ENCODE measurements at places on chromosomes 1 and 21. TPM values are rescaled to one million over a fixed set of nuclear protein-coding genes. Genes with fewer than 3 reads are reported as not detected.
A peak's percentile ranks its signal among the peaks of the same experiment; 100 is the strongest.

DNA sequence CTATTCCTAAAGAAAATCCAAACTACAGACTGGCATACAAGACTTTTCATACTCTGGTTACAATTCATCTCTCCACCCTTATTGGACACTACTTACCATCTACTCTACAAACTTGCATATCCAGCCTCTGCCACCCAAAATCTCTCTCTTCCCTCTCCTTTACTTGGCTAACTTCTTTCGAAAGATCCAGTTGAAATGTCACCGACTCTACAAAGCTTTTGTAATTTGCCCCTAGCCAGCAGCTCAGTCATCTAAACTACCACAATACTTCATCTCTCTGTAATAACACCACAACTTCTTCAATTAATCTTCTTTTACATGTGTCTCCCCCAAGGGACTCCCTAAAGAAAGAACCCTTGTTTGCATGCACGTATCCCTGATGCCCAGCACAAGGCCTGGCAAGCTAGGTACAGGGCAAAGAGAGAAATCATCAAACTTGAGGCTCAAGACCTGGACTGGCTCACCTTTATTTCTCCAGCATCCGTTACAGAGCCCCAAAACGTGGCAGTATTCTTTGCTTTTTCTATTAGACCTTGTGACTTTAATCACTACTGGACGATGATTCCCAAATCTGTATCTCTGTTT, 2.7 kb downstream of the ZBTB21 start:
- no peak for DNase-seq
- H3K36me3 ChIP-seq: peaks cover 3% of the 10 kb centered on the region
- no peaks in the 10 kb centered on the region for H3K27me3 ChIP-seq
- H3K4me1 ChIP-seq: peaks cover 20% of the 10 kb centered on the region

GRCh38 chr1:92118826-92119225, 38.7 kb downstream of the BTBD8 start:
- no peaks in the 10 kb centered on the region for H3K27me3 ChIP-seq
- no peaks in the 10 kb centered on the region for H3K36me3 ChIP-seq
- no peak overlapping the region for H3K4me3 ChIP-seq
- H3K4me1 ChIP-seq: no peaks in the 10 kb centered on the region
- no peak for DNase-seq

- no peak overlapping the region for H3K4me3 ChIP-seq
- no peaks in the 10 kb centered on the region for H3K4me1 ChIP-seq
- peak; percentile 25 for DNase-seq
- H3K27ac ChIP-seq: no peak overlapping the region
- no peaks in the 10 kb centered on the region for H3K36me3 ChIP-seq
Observed at GRCh38 chr1:65207317-65207716, 59.3 kb downstream of the AK4 start.

KIF2C gene
- 1.5 TPM for total RNA-seq

DNA sequence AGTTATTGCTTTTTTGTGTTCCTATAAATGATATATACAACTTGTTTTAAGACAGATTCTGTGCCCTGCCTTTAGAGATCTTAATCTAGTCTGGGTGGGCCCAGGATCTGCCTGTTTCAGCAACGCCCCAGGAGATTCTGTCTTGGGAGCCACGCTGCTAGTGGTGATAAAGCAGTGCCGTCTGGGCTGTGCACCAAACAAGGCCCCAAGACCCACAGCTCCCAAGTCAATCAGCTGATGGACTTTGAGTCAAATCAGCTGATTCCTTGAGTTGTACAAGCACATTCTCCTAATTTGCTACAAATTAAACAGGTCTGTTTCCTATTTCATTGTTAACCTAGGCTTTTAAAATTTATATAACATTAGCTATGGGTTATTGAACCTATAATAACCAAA, 15.7 kb upstream of the SLC44A3 start:
- DNase-seq: no peak
- no peaks in the 10 kb centered on the region for H3K36me3 ChIP-seq
- no peak overlapping the region for H3K27ac ChIP-seq

DNA sequence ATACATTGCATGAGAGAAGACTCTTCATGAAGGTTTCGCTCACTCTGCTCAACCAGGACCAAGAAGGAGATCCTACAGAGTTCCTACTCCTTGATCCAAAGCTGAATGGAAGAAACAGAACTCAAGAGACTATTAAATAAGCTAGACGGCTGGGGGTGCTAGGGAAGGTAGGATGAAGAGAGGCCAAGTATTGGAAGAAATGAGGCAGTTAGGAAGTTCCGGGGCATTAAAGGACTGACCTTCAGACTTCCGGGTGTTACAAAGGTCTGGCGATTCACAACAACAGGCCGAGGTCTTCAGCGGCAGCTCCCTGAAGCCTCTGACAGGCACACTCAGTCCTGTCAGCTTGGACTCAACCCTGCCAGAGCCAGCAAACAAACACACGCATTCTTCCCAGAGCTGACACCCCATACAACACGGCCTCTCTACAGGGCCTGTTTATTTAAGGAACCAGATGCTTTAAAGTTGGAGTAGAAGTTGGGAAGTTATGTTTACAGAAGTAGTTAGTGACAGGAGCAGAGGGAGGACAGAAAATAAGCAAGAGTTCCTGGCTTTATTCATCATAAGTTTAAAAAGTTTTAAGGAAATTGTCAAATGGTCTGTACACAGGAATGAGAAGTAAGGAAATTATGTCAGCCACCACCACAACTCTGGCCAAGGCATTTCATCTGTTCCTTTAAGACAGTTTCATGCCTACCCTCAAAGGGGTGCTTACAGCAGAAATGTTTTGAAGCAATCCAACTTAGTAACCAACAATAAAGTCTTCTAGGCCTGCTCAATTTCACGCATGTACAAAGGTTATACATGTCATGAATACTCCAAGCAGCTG, 4.7 kb downstream of the SORT1 start:
- H3K27me3 ChIP-seq: peaks cover 66% of the 10 kb centered on the region
- H3K27ac ChIP-seq: no peak overlapping the region
- H3K36me3 ChIP-seq: no peaks in the 10 kb centered on the region
- H3K4me3 ChIP-seq: no peak overlapping the region

DNA sequence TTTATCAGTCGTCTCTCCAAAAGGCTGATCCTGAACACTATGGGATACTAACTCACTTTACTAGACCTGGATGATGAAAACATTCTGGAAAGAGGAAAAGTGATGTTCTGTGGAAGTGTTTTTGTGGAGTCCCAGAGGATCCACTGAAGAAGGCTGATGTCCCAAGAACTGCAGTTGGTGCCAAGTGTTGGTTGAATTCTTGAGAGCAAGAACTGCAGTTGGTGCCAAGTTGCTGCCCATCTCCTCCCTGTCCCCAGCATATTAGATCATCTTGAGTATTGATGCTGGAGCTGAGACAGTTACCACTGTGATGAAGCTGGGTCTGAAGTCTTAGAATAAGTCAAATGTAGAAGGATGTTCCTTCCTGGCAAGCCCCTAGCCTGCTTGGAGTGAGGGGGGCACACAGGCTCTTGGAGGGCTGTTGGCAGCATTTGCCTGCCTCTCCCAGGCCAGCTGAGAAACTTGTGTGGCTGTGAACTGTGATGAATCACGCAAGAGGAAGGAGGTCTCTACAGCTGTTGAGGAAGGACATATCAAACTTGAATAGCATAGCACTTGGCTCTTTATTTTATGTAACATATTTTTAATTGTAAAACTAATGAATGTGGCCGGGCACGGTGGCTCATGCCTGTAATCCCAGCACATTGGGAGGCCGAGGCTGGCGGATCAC, 48.1 kb downstream of the DNAJC6 start:
- H3K4me1 ChIP-seq: no peaks in the 10 kb centered on the region
- no peak overlapping the region for H3K4me3 ChIP-seq
- DNase-seq: no peak
- H3K27me3 ChIP-seq: no peaks in the 10 kb centered on the region

AIM2 gene
- total RNA-seq: 6.2 TPM

- H3K4me3 ChIP-seq: no peak within 1 kb of the TSS
- H3K4me1 ChIP-seq: no peaks in the 10 kb centered on the region
Observed at GRCh38 chr1:152580433-152580832, at the start of gene LCE3D. Gene LCE3D (minus strand): TSS chr1:152580516. CDS start chr1:152579936, 580 bp downstream.

DNA sequence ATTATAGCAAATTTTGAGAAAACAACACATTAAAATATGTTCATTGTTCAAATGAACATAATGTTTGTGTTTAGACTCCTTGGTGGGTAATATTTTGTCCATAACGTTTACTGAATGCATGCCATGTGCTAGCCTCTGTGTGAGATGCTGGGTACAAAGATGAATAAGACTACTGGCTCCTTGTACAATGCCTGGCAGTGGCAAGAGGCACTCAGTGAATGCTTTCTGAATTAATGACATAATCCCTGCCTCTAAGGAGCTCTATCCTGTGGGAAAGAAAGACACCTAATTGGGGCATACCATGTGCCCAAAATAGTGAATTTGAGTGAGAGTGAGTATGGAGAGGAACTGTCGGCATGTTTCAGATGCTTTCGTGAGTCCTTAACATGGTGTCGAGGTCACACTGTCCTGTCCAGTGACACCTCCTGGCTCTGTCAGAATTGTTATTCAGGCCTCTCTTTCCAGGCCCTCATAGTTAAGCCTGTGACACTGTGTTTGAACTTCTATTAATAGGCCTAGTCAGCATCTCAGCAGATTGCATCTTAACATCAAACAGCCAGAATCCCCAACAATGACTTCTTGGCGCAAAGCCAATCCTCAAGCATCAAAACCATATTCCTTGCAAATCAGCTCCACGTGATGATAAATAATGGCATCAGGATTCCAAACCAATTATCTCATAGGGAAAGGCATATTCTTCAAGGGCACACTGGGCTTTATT, 32.8 kb upstream of the S1PR1 start:
- H3K4me1 ChIP-seq: peaks cover 6% of the 10 kb centered on the region
- H3K27me3 ChIP-seq: no peaks in the 10 kb centered on the region
- no peaks in the 10 kb centered on the region for H3K36me3 ChIP-seq
- no peak overlapping the region for H3K4me3 ChIP-seq

DNA sequence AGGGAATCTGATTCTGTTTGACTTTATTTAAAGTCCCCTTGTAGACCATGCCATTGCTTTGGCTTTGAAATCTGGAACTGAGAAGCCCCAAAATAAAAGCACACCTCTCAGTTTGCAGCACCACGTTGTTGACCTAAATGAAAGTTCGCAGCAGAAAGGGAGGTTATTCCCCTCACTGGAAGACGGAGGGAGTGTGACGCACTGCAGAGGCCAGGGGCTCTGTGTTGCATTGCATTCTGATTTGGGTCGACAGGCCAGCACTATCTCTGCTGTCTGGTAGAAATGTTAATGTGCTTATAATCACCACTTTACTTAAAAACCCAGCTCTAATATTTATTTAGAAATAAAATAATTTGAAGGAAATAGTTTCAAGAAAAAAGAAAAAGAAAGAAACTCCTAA, 675.2 kb upstream of the NR5A2 start:
- no peak for DNase-seq
- peaks cover 3% of the 10 kb centered on the region for H3K27me3 ChIP-seq
- no peaks in the 10 kb centered on the region for H3K36me3 ChIP-seq

- no peak overlapping the region for H3K27ac ChIP-seq
- no peaks in the 10 kb centered on the region for H3K36me3 ChIP-seq
- no peak for DNase-seq
- H3K4me3 ChIP-seq: no peak overlapping the region
Observed at GRCh38 chr21:15199414-15200383, 134.9 kb upstream of the NRIP1 start.

INTS7 gene
- total RNA-seq: 15.8 TPM

- no peaks in the 10 kb centered on the region for H3K36me3 ChIP-seq
- no peak overlapping the region for H3K27ac ChIP-seq
- no peak for DNase-seq
- no peaks in the 10 kb centered on the region for H3K27me3 ChIP-seq
Observed at GRCh38 chr1:177286396-177286795, 115.6 kb downstream of the BRINP2 start.

DNA sequence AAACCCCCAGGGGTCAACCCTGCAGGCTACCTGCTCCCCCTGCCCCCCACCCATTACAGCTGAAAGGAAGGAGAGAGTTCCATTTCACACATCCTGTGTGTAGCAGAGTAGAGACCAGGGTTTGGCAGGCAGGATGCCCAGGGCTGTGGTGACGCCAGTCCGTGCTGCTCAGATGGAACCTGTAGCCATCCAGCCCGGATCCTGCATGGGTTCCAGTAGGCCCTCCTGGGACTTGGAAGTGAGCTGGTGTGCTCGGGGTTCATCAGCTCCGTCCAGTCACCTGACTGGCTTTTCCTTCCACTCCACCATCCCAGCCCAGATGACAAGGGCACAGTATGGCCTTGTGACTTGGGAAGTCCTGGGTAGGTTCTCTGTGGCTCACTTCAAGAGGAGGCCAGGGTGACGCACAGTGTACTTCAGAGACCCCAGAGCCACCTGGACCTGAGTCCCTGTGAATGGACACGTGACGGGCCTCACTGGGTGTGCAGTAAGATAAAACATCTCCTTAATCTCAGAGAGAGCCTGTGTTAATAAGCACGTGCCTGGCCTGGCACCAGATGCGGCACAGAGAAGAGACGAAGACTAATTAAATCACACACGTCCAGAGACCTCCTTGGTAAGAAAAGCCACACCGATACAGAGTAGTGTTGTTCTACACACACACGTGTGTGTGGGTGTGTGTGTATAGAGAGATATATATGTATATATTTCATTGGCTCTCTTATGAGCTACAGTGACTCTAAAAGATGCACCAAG, 16.0 kb downstream of the ITPKB start:
- H3K36me3 ChIP-seq: peaks cover 53% of the 10 kb centered on the region
- H3K4me1 ChIP-seq: peaks cover 92% of the 10 kb centered on the region
- H3K27me3 ChIP-seq: no peaks in the 10 kb centered on the region

- DNase-seq: no peak
- no peak overlapping the region for H3K27ac ChIP-seq
- H3K36me3 ChIP-seq: no peaks in the 10 kb centered on the region
- no peak overlapping the region for H3K4me3 ChIP-seq
- H3K27me3 ChIP-seq: no peaks in the 10 kb centered on the region
Observed at GRCh38 chr21:44749116-44749758, 37.9 kb upstream of the TSPEAR start.

CBS gene
- not detected for total RNA-seq

DNA sequence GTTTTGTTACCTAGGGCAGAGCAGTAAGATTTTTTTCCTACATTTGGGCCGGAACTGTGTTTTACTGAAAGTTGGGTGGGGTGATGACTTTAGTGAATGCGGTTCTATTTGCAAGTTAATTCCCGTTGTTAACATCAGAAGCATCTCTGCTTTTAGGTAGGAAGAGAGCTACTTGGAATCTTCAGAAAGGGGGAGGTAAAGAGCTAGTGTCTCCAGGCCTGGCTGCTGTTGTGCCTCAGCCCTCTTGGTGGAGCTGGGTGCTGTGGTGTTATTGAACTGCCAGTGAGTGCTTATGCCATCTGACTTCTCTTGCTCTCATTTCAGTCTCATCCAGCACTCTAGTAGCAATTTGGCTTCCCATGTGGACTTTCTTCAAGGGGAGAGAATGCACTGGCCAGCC, 3.4 kb downstream of the KDM4A start:
- H3K4me3 ChIP-seq: no peak overlapping the region
- H3K4me1 ChIP-seq: peaks cover 33% of the 10 kb centered on the region
- H3K27ac ChIP-seq: no peak overlapping the region
- DNase-seq: no peak
- peaks cover 44% of the 10 kb centered on the region for H3K36me3 ChIP-seq

DNA sequence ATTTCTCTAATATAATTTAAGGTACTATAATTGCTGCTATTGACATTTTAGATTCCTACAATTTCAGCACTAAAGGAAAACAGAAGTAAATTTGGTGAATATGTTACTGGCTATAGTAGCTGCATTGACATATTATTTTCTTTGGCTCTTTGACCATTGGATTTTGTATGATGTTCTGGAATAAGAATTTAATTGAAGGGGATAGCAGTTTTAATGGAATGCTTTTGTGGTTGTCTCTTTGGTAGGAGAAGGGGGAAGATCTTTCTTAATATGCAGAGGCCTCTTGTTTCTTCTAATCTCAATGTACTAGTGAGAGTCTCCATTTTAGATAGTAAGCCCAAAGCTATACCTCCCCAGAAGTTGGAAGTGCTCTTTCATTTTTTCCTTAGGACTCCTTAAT, 6.9 kb downstream of the DTL start:
- peak overlapping the region; percentile 9 for H3K4me3 ChIP-seq
- no peak for DNase-seq
- H3K4me1 ChIP-seq: peaks cover 7% of the 10 kb centered on the region
- no peaks in the 10 kb centered on the region for H3K27me3 ChIP-seq

SERPINC1 gene
- total RNA-seq: not detected

Data from CD4-positive, CD25-positive, alpha-beta regulatory T cell (primary cell).